Stimulated activated CD4-positive, alpha-beta T cell treated with anti-CD3 and anti-CD28 coated beads, Interleukin-12 subunit alpha, Interleukin-12 subunit beta, amount 100 ng/mL, for 48 hours (primary cell): ENCODE measurements at places on chromosomes 6 and 20.

GRCh38 chr6:125107896-125108295 lies 45.7 kb upstream of the TPD52L1 start:
- no peak for DNase-seq

DNA sequence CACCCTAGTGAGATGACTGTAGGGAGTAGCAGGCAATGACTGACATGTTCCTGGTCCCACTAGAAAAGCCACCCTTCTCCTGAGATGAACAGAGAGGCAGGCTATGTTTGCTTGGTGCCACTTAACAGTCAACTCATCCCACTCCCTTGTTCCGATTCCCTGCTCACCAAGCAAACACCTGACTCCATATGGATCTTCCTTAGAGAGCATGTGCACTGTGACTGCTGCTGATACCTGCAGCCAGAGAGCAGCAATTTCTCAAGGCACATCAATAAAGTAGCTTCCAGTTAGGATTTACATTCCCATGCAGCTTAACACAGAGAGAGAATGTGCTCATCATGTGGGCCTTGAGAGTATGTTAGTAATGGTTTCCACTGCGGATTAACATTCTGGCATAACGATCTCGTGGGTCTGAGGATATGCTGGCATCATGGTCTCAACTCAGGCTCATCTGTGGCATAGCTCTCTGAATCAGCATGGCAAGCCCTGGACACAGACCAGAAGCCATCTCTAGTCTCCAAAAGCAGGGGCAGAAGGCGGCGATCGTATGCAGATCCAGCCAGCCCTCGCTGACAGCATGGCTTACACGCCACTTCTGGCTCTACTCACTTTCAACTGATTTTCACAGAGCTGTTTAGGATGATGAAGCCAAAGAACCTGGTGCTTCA lies 43.9 kb downstream of the ATXN1 start:
- no peak for DNase-seq

DNA sequence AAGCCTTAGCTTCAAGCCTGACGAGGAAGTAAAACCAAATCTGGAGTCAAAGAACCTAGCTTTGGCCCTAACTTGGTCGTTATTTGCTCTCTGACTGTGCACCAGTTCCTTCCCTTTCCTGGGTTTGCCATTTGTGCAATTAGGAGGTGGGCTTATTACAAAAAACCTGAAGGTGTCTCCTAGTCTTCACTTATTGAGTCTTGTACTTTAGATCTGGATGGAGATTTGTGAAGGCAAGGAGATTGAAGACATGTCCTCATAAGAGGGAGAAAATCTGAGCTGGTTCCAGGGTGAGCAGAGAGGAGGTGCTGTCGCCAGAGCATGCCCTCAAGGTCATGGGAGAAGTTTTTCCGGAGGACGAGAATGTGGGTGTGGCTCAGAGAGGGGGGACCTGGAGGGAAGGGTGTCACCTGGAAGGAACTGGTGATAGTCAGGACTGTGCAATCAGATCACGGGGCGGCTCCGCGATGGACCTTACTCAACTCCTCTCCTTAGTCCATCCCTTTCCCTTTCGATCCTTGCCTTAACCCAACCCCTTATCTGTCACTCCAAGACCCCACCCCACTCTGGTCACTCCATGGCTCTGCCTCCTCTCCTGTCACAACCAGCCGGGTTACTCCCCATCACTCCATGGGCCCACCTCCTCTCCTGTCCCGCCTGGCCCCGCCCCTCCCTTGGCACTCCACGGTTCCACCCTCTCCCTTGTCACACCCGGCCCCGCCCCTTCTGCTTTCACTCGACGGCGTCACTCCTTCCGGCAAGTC lies 588 bp upstream of the ACSS2 start:
- no peak for DNase-seq

GRCh38 chr20:33441142-33441955 lies 2.2 kb downstream of the SNTA1 start:
- no peak for DNase-seq

DNA sequence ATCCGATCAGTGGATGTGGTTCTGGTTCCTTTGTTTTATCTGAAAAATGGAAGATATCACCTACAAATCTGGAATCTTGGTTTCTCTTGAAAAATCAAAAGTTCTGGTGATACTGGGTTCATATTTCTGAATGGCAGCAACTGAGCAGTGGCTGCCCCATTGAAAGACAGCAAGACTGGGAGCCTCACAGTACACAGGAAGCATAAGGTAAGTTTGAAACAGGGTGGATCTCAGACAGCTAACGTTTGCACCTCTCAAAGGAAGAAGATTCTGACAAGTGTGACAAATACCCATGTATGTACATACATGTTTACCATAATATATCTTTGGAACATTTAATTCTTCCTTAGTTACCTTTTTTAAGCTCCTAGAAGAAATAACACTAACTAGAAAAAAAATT lies at the start of gene SAMD3:
Gene SAMD3, minus strand, starts transcription at position 177 of the 400 bp plus-strand sequence. CDS start 7,678 bp downstream, outside the sequence.
- DNase-seq, result no peak

DNA sequence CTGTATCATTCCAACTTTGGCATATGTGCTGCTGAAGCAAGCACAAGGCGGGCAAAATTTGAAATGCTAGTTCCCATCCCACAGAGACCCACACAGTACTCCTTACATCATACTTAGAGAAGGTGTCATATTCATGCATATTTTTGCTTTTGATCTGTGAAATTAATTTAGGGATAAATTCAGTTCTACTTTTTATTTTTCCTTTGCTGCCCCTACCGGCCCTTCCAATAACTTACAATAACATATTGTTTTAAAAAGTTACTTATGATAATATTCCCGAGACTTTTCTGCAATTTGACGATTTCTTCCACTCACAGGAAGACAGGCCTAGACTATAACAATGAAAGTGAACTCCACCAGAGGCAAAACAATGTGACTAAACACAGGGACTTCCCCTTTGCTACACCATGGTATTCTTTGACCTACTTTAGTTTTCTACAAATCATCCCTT lies 35.0 kb downstream of the SESN1 start:
- DNase-seq, result no peak

GRCh38 chr6:105641504-105641903 lies 238.6 kb upstream of the PREP start:
- DNase-seq, result no peak

DNA sequence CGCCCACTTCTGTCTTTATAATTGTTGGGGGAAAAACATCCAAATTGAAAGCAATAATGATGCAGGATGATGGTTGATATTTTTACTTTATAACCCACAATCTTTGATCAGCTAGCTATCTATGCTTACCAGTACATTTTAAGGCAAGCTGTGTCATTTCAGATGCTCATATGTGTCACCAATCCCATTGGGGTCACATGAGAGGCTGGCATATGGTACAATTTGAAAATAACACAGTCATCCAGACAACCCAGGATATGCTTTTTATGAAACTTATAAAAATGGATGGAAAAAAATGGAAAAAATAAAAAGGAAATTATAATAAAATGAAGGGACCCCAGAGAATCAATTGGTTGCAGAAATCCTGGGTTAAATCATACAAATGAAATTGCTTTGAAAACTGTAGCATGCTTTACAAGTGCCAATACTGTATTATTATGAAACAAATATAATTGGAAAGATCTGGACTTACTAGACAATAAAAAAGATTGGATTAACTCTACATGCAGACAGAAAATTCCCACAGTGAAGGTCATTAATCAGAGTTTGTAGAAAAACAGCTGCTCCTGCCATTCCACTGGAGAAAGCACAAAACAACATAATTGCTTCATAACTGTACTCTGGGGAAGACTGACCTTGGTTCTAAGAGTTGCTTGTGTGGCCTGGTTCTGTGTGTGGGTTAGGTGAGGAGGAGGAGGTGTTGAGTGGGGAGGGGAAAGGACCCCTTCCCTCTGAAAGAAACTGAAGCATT lies 13.3 kb upstream of the PRIM2 start:
- DNase-seq, result no peak

GRCh38 chr6:136930528-136930927 lies 8.4 kb downstream of the SLC35D3 start:
- no peak for DNase-seq

DNA sequence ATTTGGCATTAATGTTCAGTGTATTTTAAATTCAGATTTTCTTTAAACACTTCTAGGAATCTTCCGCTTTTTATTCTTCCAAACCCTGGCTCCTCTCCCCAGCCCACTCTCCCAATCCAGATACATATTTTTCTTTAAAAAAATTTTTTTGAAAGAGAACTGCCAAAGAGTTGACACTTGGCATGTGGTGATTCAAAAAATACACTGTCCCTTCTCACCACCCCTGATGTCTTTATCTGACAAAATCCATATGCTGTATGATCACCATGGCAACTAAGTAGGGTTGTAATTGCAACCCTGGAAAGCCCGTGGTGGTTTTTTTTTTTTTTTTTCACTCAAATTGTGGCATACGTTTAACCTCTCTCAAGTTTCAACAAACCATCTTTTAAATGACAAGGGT lies 355.8 kb upstream of the SASH1 start:
- no peak for DNase-seq

GRCh38 chr20:4245542-4245941 lies 230.2 kb upstream of the RNF24 start:
- no peak for DNase-seq

DNA sequence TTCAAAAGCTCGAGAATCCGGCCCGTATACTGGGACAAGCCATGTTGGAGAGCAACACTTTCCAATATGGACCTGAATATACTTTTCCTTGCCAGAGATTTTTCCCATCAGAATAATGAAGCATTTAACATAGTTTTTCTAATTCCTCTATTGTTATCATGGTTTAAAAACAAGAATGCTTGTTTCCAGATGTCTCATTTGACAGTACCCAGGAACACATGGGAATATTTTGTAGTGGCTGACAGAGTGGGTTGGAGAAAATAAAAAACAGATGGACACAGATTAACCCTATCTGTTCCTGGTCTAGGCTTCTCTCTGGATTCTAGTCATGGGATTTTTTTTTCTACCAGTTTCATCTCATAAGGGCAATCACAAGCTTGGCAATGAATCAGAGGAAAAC lies 164.8 kb upstream of the CEP162 start:
- DNase-seq, result no peak

- no peak for DNase-seq
Observed at GRCh38 chr20:63742381-63743024, 2.9 kb downstream of the SLC2A4RG start.

GRCh38 chr6:142307963-142308748 lies 6.3 kb downstream of the ADGRG6 start:
- DNase-seq, result no peak

DNA sequence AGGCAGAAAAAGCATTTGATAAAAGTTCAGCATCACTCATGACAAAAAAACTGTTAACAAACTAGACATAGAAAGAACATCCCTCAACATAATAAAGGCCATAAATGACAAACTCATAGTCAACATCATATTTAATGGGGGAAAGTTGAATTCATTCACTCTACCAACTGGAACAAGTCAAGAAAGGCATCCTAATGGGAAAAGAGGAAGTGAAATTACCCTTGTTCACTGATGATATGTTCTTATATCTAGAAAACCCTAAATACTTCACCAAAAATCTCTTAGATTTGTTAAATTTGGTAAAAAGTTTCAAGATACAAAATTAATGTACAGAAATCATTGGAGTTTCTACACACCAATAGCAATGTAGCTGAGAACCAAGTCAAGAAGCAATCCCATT lies 48.9 kb downstream of the GGTLC1 start:
- DNase-seq, result no peak

DNA sequence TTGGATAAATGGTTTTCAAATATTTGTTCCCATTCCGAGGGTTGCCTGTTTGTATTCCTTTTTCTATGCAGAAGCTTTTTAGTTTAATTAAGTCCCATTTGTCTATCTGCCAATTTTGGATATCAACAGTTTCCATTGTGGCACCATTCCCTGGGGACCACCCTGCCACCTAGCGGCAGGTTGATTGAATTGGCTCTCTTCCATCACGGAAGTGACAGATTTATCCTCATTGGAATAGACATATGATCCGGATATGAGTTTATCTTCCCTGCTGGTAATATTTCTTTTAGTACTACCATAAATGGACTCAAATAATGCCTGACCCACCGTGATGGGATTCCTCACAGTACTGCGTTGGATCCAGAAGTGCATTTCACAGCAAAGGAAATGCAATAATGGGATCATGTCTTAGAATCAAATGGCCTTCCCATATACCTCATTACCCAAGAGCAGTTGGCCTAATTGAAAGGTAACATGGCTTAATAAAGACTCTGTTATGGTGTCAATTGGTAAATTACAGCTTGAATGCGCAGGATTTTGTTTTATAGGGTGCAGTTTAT lies 327.0 kb downstream of the BMP2 start:
- DNase-seq, result no peak

GRCh38 chr20:47875297-47876025 lies 90.2 kb upstream of the SULF2 start:
- DNase-seq, result no peak

- DNase-seq, result peak; percentile 53
Observed at GRCh38 chr6:107657755-107658461, 166.2 kb downstream of the SCML4 start.

GRCh38 chr6:125668071-125668470 lies 81.4 kb upstream of the HEY2 start:
- DNase-seq, result no peak

DNA sequence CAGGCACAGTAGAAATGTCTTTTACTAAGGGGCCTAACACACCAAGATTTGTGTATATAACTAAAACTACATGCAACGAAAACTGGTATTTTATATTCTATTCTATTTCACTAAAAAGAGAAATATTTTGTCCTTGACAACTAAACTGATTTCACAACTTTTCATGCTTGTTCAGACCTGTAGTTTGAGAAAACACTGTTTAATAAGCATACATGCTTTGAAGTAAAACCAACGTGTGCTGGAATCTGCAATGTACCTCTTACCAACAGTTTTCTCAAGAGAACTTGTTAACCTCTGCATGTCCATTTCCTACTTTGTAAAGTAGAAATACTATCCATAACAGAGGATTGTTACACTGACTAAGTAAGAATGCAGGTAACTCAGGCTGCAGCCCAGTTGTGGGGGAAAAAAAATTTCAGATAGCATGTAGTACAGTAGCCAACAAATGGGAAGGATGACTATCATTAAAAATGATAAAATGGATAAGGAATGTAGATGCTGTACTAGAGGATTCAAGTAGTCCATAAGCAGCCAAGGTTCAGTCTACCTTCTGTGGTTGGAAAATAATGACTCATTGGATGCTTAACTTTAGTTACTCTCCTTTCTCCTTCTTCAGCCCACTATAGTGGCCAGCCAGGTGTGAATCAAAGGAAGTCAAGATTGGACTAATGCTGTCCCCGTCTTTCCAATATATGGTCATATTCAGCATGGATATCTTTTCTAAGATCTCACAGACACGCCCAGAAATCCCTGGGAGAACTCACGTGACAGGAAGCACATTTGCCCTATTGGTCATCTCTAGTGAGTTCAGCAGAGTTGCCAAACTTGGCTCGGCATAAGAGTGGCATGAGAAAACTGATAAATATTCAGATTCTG lies 65.2 kb downstream of the HFE start:
- no peak for DNase-seq
